NCI-H1436 treated with DMSO at 0.1 percent for 48 hours (cell line): ENCODE measurements at places on chromosomes 3 and 15.

DNA sequence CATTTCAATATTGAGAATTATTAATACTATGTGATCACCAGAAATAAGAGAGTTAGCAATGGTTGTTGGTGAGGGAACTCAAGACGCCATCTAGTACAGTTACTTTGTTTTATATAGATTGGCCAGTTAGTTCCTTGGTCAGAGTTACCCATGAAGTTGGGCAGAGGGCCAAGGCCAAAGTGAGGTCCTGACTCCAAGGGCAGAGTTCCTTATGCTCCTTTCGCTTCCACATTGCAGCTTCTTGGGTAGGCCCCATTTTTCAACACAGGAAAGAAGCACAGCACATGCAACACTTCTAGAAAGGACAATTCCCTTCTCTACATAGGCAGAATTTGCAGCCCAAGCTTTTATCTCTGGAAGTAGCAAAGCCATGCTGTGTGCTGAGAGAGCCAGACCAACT, 178.6 kb downstream of the KCNAB1 start:
- no peak for DNase-seq

DNA sequence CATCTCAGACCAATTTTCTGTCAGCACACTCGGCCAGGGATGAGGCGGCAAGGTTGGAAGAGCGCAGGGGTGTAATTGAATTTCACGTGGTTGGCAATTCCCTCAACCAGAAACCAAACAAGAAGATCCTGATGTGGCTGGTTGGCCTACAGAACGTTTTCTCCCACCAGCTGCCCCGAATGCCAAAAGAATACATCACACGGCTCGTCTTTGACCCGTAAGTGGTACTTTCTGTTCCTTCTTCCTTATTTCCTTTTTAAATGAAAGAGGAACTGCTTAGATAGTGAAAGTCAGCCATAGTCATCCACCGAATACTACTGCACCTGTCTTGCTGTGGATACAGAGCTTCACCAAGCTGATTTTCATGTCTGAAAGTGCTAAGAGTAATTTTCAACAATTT, 60.1 kb downstream of the SGO1 start:
- no peak for DNase-seq

DNA sequence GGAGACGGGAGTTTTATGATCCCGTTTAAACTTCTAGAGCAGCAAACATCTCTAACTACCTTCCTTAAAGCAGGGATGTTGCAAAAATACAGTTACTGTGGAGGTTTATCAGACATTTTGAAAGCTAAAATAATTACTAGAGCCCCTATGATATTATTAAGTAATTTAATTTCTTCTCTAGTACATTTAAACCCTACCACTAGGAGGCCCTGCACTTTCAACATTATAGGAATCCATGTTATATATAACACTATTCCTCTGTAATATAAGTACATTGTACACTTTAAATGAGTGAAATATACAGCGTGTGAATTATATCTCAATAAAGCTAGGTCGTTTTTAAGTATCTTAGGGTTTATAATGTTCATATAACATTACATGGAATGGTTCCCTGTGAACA, 11.5 kb downstream of the SETMAR start:
- no peak for DNase-seq

DNA sequence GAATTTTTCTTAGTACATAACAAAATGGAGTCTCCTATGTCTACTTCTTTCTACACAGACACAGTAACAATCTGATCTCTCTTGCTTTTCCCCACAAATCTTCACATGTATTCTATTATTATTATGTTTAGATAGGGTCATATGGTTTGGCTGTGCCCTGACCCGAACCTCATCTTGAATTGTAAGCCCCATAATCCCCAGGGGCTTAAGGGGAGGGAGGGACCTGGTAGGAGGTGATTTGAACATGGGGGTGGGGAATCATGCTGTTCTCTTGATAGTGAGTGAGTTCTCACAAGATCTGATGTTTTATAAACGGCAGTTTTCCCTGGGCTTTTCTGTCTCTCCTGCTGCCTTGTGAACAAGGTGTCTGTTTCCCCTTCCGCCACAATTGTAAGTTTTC, 86.7 kb upstream of the SELENOK start:
- no peak for DNase-seq

DNA sequence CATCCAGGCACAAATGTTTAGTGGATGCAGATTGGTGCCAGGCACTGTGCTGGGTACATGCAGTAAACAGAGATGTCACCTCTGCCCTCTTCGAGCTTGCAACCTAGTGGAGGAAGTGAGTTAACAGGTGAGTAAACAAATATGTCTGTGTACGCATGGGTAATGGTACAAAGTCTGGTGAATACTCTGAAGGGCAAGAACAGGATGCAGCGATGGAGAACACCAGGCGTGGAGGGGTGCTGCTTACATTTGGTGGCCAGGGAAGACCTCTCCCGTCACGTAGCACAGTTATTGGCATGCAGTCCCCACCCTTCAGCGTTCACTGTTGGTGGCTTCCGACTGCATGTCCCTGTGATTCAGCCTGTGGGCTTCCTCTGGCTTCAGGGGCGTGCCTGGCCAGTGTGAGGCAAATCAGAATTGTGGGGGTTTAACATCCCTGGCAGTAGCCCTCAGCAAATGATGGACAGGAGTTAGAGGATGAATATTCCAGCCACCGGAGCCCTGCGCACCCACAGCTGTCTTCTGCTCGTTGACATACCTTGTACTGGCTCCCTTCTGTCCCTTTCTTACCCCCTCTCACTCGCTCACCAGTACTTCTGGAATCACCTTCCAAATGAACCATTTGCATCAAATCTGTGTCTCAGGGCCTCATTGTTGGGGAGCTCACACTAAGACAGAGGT, 9.1 kb upstream of the HDAC11 start:
- DNase-seq = no peak

- no peak for DNase-seq
Measured at GRCh38 chr3:124928333-124929202, 6.0 kb downstream of the MUC13 start.

DNA sequence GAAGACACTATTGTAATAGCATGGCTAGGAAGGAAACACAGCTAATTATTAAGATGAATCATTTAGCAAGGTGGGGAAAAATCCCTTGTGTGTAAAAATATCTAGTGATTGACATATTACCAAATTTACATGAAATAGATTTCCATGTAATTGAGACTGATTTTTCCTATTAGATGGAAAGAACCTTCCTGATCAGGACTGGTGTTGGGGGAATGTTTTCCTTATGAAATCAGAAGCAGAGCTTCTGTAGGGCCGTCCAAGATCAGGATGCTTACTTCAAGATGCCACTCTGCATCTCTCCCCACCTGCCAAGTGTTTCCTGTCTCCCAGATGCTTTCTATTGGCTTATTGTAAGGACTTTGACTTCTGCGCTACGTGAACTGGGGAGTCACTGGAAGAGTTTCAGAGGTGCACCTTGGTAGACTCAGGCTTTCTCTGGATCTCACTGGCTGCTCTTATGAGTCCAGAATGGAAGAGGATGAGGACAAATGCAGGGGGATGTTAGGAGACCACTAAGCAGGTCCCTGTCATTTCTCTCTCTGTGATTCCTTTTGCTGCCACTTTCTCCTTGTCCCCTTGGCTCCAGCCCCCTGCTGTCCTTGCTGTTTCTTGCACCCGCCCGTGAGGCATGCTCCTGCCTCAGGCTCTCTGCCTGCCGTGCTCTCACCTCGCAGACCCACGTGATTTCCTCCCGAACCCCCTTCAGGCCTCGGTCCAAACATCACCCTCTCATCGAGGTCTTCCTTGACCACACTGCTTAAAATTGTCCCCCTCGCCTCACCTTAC, 30.1 kb downstream of the BTD start:
- DNase-seq = no peak

- no peak for DNase-seq
Measured at GRCh38 chr15:92393980-92394308, 263 bp downstream of the ST8SIA2 start.

DNA sequence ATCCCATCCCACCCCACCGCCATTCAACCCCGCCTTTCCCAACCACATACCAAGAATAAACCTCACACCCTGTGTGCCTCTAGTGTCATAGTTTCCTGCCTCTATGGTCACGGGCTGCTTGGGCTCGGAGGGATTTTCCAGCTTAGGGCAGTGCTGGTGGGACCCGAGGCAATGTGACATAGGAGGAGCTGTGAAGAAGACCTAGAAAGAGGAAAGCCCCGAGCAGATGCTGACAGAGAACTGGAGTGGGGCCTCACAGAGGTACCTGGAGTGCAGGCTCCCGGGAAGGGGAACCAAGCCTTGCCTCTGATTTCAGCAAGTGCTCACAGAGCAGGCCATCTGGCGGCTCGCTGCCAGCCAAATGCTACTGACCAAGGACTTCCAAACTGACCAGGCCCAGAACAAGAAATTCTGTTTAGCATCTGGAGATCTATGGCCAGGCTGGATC, 27.5 kb downstream of the BHLHE40 start:
- no peak for DNase-seq
